Right ventricle myocardium inferior (tissue), 1 donor: ENCODE measurements at places on chromosomes 2 and 18. TPM values are rescaled to one million over a fixed set of nuclear protein-coding genes. Genes with fewer than 3 reads are reported as not detected.

DNA sequence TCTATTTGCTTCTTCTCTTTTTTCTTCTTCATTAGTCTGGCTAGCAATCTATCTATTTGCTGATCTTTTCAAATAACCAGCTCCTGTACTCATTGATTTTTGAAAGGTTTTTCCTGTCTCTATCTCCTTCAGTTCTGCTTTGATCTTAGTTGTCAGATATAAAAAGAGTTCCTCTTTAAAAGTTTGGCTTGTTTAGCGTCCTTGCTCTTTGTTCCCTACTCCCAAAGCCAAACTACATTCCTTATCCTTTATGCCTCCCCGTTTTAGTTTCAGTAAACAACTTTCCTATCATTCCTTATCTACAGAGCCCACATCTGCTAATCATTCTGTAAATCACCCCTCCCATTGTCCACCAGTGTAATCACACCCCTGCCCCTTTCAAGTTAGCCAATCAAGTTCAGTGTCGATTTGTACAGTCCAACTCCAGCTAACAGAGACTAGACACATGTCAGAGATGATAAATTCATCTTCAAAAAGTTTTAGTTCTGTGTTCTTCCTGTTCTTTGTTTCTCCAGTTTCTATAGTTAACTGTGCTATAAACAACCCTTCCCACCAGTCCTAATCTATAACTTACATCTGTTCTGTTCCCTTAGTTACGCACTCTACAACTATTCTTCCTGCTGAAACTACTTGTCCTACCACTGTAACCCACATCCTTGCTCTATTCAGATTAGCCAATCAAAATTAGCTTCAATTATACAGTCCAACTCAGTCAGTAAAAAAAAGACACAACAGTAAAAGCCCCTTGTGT lies 44.4 kb downstream of the TFPI start:
- no peak for DNase-seq

DYTN gene
- total RNA-seq: not detected

GRCh38 chr2:239811806-239812560 lies 213.2 kb downstream of the NDUFA10 start:
- no peak for DNase-seq

SEPTIN2 gene
- total RNA-seq: 150 TPM

DNA sequence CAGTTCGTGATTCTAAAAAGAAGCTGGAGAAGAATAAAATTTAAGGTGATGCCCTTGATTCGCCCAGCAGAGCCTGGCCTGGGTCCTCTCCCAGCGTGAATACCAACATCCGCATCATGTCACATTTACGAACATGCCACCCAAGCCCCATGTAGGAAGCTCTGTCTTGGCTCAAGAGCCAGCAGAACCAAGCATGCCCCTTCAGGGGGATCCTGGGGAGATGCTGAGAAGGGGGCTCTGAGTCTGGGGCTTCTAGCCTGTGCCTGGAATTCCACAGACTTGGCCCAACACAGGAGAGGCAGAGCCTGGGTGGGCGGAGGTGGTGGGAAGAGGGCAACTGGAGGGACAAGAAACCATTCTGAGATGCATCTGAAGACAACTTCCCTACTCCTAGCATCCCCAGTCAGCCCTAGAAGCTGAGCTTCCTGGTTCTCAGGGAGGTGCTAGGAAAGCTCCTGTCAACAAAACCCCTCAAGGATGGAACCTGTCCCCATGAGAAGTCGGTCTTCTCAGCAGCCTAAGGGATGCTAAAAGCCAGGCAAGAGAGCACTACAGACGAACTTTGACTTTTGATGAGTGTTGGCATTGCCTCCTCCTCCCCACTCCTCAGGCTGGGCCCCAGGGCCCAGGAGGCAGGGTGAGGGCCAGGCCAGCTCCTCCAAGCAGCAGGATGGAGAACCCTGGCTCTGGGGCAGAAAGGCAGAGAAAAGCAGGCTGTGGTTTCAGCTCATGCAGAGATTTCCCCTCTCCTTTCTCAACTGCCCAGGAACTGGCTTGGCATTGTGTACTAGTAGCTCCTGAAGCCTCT lies 57.9 kb downstream of the POLR1A start:
- no peak for DNase-seq

GRCh38 chr2:85329181-85329651 lies 1.4 kb upstream of the TGOLN2 start:
- no peak for DNase-seq

L3MBTL4 gene
- 1.1 TPM for total RNA-seq
